A549 treated with AZD2906 at 1 μM for 4 hours (cell line): ENCODE measurements at places on chromosomes 3 and 15. TPM values are rescaled to one million over a fixed set of nuclear protein-coding genes. Genes with fewer than 3 reads are reported as not detected.

CDCP1 gene
- total RNA-seq, result 6.5 to 8.4 TPM (median 6.6 TPM) in 5 replicates

CCRL2 gene
- total RNA-seq, result 0.06 to 0.11 TPM (median 0.07 TPM) in 3 of 5 replicates, not detected in the others

CYP8B1 gene
- total RNA-seq, result 0.02 TPM in 1 of 5 replicates, not detected in the others

ERC2 gene
- 0.14 to 0.19 TPM in 2 of 5 replicates, not detected in the others for total RNA-seq

PCOLCE2 gene
- total RNA-seq, result 21.6 to 31.6 TPM (median 24.2 TPM) in 5 replicates

ADAMTSL3 gene
- 0.27 to 0.41 TPM (median 0.37 TPM) in 5 replicates for total RNA-seq
